Activated CD8-positive, alpha-beta memory T cell treated with anti-CD3 and anti-CD28 coated beads for 4 hours (primary cell): ENCODE measurements at places on chromosomes 7 and 10.

GRCh38 chr10:33143160-33143728, 185.2 kb upstream of the ITGB1 start:
- DNase-seq, result peak; percentile 53

GRCh38 chr10:454860-455259, 234.6 kb downstream of the DIP2C start:
- no peak for DNase-seq

GRCh38 chr10:71572962-71573361, 146.6 kb downstream of the C10orf105 start:
- DNase-seq, result no peak

DNA sequence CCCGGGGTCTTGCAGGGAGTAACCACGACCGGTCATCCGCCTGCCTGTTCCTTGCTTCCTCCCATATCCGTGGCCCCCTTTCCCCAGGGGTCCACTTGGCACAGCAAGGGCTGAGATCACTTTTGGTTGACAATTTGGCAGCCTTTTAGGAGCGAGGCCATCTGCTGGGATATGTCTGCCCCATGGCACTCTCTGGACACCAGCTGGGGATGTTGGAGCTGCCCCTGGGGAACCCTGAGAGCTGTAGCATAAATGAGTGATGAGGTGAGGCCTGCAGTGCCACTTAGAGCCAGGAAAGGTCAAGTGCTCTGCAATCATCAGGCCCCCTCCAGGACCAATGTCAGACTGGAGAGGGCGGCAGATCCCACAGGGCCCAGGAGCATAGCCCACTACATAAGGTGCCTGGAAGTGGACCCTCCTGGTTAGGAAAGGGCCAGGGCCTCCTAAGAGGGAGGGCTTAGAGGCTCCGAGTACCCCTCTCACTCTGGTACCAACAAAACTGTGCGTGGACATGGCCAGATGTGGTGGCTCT, 92.1 kb downstream of the HIP1 start:
- no peak for DNase-seq

- DNase-seq, result no peak
These were observed 400.7 kb upstream of the MKI67 start for GRCh38 chr10:128526791-128527375.

GRCh38 chr10:22053048-22053447, 49.5 kb upstream of the DNAJC1 start:
- no peak for DNase-seq

GRCh38 chr7:107744345-107744750, 406 bp downstream of the CBLL1 start:
- no peak for DNase-seq

DNA sequence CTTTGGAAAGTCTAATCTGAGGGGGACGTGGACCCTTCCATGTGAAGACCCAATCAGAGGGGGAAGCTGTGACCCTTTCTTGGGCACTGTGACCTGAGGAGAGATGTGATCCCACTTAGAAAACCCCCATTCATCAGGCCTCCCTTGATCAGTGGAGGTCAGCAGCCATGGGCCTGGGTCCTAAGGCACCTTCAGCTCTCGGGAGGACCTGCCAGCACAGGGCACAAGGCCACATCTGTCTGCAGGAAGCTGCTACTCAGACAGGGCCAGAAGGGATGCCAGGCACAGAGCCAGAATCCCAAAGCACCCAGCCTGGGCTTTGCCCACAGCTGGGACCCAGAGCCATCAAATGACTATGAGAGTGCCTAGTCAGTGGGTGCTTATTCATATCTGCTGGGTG, 14.7 kb upstream of the RABGEF1 start:
- no peak for DNase-seq

DNA sequence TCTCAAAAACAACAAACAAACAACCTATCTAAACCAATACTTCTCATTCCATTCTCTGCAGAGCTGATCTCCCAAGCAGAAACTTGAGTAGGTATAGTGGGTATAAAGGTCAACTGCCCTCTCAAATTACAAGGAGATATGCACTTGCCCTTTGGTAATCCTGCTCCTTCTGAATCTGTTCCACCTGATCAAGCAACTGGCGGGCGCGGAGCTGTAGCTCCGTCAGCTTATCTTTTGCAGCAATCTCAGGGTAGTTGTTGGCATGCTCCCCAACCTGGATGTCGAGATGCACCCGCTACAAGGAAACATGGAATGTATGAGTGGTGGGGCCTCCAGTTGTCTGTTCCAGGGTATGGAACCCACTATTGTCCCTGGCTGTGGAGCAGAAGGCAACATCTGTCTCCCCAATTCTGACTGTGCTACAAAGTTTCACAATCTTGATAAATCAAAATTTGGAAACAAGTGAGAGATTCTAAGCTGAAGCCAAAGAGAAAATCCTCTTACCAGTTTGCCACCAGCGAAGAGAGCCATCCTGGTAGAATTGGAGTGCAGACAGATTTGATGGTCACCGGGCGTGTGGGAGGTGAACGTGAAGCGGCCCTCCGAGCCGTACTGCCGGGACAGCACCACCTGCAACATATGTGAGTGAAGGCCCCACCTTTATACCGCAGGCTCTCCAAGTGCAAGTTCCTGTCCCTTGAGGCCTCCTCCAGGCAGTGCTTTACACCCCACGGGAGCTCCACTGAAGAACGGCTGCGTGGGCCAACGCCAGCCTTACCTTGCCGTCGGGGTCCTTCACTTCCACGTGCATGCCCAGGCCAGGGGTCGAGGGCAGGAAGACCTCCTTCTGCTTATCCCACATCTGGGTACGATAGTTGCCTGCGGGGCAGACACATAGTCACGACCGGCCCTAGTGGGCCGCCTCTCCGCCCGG, 819 bp downstream of the TMED4 start:
- DNase-seq, result peak; percentile 6

DNA sequence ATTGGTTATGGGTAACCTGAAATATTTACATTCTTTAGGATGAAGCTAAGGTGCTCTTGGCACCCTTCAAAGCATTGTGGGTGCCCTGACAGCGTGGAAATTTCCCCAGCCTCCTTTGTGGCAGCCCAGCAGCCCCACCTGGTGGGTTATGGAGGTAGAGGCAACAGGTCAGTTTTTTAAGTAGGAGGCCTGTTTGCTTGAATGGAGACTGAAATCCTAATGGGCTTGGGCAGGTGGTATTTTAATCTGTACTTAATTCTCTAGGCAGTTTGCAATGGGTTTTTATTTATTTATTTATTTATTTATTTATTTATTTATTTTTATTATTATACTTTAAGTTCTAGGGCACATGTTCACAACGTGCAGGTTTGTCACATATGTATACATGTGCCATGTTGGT, 139.4 kb downstream of the EPC1 start:
- peak; percentile 22 for DNase-seq

GRCh38 chr10:50992356-50992901, 81.9 kb upstream of the PRKG1 start:
- DNase-seq, result no peak

DNA sequence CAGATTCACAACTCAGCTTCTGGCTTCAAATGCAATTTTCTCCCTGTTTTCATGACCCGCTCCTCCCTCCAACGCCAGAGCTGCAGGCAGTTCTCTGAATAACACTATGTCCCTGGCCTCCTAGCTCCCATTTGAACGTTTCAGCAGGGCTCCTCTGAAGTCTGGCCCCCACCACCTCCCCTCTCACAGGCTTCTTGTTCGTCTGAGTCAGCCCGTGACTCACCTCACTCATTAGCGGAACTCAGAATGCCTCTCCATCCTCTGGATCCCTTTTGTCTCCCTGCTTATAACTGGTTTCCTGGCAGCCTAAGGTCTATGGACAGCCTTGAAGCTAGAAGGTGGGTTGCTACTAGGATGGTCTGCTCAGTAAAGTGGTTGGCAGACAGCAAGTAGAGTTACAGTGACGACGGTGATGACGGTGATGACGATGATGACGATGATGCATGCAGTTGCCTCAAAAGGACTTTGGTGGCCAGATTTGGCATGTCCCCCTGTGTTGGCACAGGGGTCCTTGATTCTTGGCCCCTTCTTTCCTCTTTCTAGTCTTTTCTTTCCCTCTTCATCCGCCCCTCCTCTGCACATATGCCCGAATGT, 83.3 kb upstream of the MKLN1 start:
- DNase-seq, result no peak

GRCh38 chr7:27200761-27201579, 1.1 kb upstream of the HOXA13 start:
- no peak for DNase-seq

DNA sequence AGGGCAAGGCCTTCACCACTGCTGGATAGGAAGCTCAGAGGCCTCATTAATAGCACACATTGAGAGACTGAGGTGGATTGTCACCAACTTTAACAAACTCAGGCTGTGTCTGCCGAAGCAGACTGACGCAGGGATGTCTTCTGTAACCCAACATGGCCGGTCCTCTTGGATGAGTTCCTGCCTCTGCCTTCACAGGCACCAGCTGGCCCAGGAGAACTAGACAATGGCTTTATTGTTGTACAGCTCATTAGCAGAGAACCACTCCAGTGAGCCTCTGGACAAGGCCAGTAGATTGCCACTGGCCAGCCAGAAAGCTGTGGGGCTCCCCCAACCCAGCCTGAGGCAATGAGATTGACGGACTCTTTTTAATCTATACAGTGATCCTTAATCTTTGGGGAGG, 9.4 kb downstream of the NODAL start:
- no peak for DNase-seq

- DNase-seq, result no peak
These were observed 98.0 kb downstream of the NPSR1 start for GRCh38 chr7:34756025-34756437.

GRCh38 chr7:37489703-37490102, 41.0 kb upstream of the ELMO1 start:
- DNase-seq, result no peak

GRCh38 chr10:132524443-132525285, 12.9 kb upstream of the INPP5A start:
- DNase-seq, result no peak

DNA sequence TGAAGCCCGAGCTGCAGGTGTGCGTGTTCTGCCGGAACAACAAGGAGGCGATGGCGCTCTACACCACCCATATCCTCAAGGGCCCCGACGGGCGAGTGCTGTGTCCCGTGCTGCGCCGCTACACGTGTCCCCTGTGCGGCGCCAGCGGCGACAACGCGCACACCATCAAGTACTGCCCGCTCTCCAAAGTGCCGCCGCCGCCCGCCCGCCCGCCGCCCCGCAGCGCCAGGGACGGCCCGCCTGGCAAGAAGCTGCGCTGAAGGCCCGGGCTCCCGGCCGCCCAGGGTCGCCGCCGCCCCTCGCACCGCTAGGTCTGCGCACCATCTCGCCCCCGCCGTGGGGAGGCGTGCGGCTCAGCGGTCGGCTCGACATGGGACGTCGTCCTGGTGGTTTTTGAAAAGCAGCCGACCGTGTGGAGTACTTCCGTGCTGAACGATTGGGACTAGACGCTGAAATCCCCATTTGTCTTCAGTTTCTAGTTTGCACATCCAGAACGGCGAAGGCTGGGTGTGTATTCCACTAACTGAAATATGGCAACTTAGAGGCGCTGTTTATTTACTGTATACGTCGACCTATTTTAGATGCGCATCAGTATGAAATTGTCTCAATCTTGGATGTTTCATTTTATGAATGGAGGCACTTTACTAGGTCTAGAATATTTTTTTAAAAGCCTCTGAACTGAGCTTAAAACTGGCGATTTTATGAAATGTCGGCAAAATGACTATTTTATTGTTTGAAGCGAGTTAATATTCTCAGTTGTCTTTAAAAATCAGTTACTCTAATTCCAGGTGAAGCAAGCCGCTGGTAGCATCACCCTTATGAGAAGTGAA, 1.1 kb downstream of the NANOS1 start:
- no peak for DNase-seq

- DNase-seq, result no peak
These were observed 105.2 kb downstream of the PLCE1 start for GRCh38 chr10:94098896-94099295.

DNA sequence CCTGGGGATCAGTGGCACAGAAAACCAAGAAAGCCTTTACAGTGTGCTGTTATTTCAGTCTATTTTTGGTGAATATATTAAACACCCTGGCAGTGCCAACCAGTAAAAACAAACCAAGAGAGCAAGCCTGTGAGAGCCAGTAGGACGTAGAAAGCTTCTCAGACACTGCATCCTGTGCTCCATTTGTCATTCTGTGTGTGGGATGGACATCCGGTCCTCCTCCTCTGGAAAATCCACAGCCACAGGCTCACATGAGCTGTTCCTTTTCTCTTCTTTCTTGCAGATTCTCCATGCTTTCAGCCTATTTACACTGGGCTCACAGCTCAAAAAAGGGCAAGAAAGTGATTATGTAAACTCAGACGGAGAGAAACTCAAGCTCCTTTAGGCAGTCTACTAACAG, 119.7 kb upstream of the YAE1 start:
- no peak for DNase-seq
